Ovary (tissue), 10 donors: ENCODE measurements at places on chromosomes 3 and 15. TPM values are rescaled to one million over a fixed set of nuclear protein-coding genes. Genes with fewer than 3 reads are reported as not detected.

DNA sequence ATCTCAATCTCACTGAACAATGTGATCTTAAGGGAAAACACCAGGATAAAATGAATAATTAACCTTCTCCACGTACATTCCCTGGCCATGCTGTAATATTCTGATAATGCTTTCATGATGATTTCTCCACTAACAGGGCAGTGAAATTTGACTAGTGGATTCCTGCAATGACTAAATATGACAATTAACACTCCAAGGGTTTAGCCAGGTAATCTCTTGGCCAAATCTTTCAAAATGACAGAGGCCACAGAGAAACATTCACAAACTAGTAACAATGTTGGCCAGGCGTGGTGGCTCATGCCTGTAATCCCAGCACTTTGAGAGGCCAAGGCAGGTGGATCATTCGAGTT lies 31.7 kb upstream of the ST8SIA2 start:
- no peaks in the 10 kb centered on the region for H3K4me1 ChIP-seq
- H3K27ac ChIP-seq: no peak overlapping the region
- no peak for DNase-seq
- no peaks in the 10 kb centered on the region for H3K27me3 ChIP-seq

GRCh38 chr3:115576325-115576875 lies 46.9 kb upstream of the GAP43 start:
- H3K4me1 ChIP-seq: no peaks in the 10 kb centered on the region
- no peak overlapping the region for H3K4me3 ChIP-seq
- no peak overlapping the region for H3K27ac ChIP-seq
- H3K36me3 ChIP-seq: no peaks in the 10 kb centered on the region

DNA sequence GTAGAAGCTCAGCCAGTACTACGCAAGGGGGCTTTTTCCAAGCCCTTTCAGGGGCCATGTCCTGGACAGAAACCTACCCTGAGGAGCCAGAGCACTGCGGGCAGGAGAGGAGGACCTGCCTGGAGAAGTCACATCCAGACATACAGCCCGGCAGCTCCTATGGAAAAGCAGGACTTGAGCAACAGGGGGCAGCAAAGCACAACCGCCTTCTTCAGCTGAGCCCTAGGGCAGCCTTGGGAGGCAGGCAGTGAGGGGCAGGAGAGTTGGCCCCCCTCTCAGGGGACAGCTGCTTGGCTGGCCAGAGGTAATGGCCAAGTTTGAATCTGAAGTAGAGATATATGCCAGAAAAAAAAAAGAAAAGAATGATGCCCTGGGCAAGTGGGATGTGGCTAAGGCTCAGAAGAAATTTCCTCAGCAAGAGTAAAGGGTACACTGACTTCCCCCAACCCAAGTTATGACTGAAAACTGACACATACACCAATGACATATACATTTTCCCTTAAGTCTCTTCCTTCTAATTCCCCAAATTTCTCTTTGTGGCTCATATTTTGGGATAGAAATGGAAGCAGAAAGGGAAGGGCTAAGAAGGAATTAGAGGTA lies 56.9 kb downstream of the CYP19A1 start:
- no peaks in the 10 kb centered on the region for H3K36me3 ChIP-seq
- no peak overlapping the region for H3K27ac ChIP-seq
- H3K4me1 ChIP-seq: no peaks in the 10 kb centered on the region

SUMF1 gene
- 21.3 TPM for total RNA-seq

- no peak overlapping the region for H3K27ac ChIP-seq
- no peaks in the 10 kb centered on the region for H3K27me3 ChIP-seq
- DNase-seq: no peak
- no peaks in the 10 kb centered on the region for H3K36me3 ChIP-seq
- H3K4me1 ChIP-seq: no peaks in the 10 kb centered on the region
Measured at GRCh38 chr3:144665567-144666053, 694.0 kb downstream of the DIPK2A start.

DNA sequence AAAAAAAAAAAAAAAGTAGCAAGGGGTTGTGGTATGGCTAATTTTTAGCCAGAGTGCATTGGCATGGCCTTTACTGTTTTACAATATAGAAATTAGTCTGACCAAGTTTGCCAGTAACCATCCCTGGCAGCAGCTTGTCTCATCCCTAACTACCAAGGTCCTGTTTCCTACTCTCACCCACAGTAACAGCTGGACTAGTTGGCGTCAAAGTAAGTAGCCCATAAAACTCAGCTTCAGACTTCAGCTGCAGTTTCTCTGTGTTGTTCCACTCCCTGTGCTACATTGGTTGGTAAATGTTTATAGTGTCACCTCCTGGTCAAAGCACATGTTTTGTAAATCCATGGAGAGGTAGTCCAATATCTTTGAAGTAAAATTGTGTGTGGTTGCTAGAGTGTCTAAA lies 691.3 kb downstream of the ZPLD1 start:
- DNase-seq: no peak
- no peaks in the 10 kb centered on the region for H3K4me1 ChIP-seq
- H3K4me3 ChIP-seq: no peak overlapping the region
- no peaks in the 10 kb centered on the region for H3K36me3 ChIP-seq
- H3K27me3 ChIP-seq: no peaks in the 10 kb centered on the region

DNA sequence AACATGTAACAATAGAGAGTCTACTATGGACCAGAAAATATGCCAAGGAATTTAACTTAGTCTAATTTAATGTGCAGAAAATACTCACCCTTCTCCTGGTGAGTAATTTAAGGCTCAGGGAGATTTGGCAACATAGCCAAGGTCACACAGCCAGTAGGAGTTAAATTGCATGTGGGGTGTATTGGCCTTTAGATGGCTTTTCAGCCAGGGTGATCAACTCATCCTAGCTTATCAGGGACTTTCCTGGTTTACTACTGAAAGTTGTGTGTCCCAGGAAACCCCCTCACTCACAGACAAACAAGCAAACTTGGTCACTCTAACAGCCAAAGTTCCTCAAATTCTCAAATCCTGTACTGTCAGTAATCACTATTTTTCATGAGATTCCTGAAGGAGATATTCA lies 2.6 kb upstream of the SLC9A9 start:
- no peak for DNase-seq
- no peaks in the 10 kb centered on the region for H3K27me3 ChIP-seq
- H3K36me3 ChIP-seq: no peaks in the 10 kb centered on the region
- H3K4me3 ChIP-seq: no peak overlapping the region
- no peak overlapping the region for H3K27ac ChIP-seq

GRCh38 chr15:61420546-61420945 lies 191.4 kb upstream of the RORA start:
- no peaks in the 10 kb centered on the region for H3K36me3 ChIP-seq
- H3K27ac ChIP-seq: no peak overlapping the region
- DNase-seq: no peak
- H3K4me1 ChIP-seq: no peaks in the 10 kb centered on the region

GRCh38 chr15:80697075-80697685 lies 2.1 kb downstream of the ABHD17C start:
- no peak overlapping the region for H3K27ac ChIP-seq
- peaks cover 5% of the 10 kb centered on the region for H3K4me1 ChIP-seq
- H3K36me3 ChIP-seq: no peaks in the 10 kb centered on the region
- no peak for DNase-seq

DNA sequence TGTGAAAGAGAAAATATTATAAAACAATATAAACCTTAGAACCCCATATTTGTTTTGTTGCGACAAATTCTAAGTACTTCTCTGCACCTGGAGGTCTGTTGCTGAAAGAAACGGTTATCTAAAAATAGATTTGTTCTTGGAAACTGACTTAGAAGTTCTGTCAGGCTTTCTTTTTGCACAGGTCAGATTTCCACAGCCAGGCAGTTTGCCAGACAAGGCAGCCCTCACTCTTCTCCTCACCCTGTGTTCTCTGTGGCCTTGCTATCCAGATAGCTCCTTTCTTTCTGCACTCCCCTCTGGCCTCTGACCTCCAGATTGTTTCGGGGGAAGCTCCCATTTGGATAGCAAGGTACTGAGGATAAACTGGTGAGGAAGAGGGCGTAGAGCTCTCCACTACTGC lies 413.3 kb upstream of the ONECUT1 start:
- DNase-seq: no peak
- H3K27ac ChIP-seq: no peak overlapping the region
- H3K36me3 ChIP-seq: no peaks in the 10 kb centered on the region
- no peak overlapping the region for H3K4me3 ChIP-seq
- H3K27me3 ChIP-seq: no peaks in the 10 kb centered on the region

GRCh38 chr15:63530752-63531299 lies 26.4 kb downstream of the USP3 start:
- no peaks in the 10 kb centered on the region for H3K36me3 ChIP-seq
- no peak overlapping the region for H3K4me3 ChIP-seq
- no peak for DNase-seq
- H3K4me1 ChIP-seq: peaks cover 9% of the 10 kb centered on the region
- H3K27ac ChIP-seq: no peak overlapping the region
- no peaks in the 10 kb centered on the region for H3K27me3 ChIP-seq

INTS14 gene
- total RNA-seq: 26.7 TPM

GRCh38 chr15:73023071-73023470 lies 29.2 kb upstream of the NEO1 start:
- DNase-seq: no peak
- no peak overlapping the region for H3K4me3 ChIP-seq
- no peaks in the 10 kb centered on the region for H3K27me3 ChIP-seq
- H3K4me1 ChIP-seq: no peaks in the 10 kb centered on the region
- no peak overlapping the region for H3K27ac ChIP-seq

SEC62 gene
- total RNA-seq: 178 TPM

- no peak overlapping the region for H3K4me3 ChIP-seq
- DNase-seq: no peak
- no peaks in the 10 kb centered on the region for H3K4me1 ChIP-seq
- no peak overlapping the region for H3K27ac ChIP-seq
Measured at GRCh38 chr15:60635507-60636352, 156.8 kb upstream of the ICE2 start.

MEX3B gene
- total RNA-seq: 3.9 TPM

DNA sequence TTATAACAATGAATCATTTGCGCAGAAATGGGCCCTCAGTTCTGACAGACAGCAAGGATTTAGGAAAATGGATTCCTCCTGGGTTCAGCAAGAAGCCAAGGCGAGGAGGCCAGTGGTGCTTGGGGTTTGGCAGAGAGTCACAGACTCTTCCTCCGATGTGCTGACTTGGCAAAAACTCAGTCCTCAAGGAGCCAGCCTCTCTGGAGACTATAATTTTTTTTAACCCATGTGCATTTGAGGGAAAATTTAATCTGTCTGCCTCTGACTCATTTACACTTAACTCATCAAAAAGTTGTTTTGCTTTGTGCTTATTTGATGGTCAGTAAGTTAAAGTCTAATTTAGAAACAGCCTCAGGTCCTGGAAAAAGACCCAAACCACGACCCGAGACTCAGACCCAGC lies 34.2 kb upstream of the SLC24A5 start:
- no peaks in the 10 kb centered on the region for H3K36me3 ChIP-seq
- no peaks in the 10 kb centered on the region for H3K4me1 ChIP-seq
- H3K27ac ChIP-seq: no peak overlapping the region
- no peaks in the 10 kb centered on the region for H3K27me3 ChIP-seq
- no peak for DNase-seq
- H3K4me3 ChIP-seq: no peak overlapping the region

DNA sequence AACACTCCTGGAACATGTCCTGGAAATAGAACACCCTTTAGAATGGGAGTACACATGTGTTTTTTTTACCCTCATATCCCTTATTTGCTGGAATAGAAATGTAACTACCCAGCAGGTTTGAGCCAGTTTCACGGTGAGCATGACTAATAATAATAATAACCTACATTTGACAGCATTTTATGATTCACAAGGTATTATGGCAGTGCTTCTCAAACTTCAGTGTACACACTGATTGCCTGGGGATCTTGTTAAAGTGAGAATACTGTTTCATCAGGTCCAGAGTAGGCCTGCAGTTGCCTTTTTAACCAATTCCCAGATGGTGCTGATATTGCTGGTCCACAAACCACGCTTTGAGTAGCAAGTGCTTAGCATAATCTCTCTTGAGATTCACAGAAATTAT lies 63.9 kb downstream of the NFKBIZ start:
- H3K4me1 ChIP-seq: no peaks in the 10 kb centered on the region
- DNase-seq: no peak
- H3K27ac ChIP-seq: no peak overlapping the region

MUC20 gene
- total RNA-seq: 23.9 TPM

GRCh38 chr15:79872358-79873017 lies 24.3 kb downstream of the MTHFS start:
- DNase-seq: no peak
- no peaks in the 10 kb centered on the region for H3K36me3 ChIP-seq
- no peaks in the 10 kb centered on the region for H3K27me3 ChIP-seq
- no peaks in the 10 kb centered on the region for H3K4me1 ChIP-seq
- no peak overlapping the region for H3K27ac ChIP-seq
- H3K4me3 ChIP-seq: no peak overlapping the region

GRCh38 chr15:57356636-57357035 lies 19.7 kb upstream of the CGNL1 start:
- DNase-seq: no peak
- H3K4me3 ChIP-seq: no peak overlapping the region
- no peaks in the 10 kb centered on the region for H3K4me1 ChIP-seq
- no peaks in the 10 kb centered on the region for H3K27me3 ChIP-seq

GRCh38 chr15:73403171-73403570 lies 34.4 kb upstream of the HCN4 start:
- H3K27me3 ChIP-seq: no peaks in the 10 kb centered on the region
- no peak overlapping the region for H3K4me3 ChIP-seq
- H3K27ac ChIP-seq: no peak overlapping the region

DNA sequence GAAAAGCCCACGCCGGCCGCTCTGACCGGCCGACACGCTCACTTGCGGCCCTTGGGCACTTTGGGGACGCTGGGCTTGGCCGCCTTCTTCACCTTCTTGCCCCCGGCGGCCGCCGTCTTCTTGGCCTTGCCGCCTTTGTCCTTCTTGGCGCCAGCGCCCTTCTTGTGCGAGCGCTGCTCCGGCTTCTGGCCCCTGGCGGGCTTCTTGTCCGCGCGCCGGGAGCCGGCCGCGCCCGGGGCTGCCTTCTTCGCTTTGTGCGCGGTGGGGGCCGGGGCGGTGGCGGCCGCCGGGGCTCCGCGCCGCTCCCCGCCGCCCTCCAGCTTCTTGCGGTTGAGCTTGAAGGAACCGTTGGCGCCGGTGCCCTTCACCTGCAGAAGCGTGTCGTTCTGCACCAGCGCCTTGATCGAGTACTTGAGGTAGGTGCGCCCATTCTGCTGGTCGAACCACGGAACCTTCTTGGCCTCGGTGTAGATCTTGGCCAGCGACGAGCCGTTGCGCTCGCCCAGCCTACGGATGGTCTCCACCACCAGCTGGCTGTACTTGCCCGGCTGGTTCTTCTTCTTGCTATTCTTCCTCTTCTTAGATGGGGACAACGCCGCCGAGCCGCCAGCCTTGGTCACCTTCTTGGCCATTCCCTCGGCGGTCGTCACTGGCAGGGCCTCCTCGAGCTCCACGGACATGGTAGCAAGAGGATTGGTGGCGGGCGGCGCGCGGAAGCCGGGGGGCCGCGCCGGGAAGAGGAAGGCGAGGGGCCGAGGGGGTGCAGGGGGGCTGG lies 36.7 kb downstream of the HMCES start:
- H3K4me1 ChIP-seq: peaks cover 8% of the 10 kb centered on the region
- peak overlapping the region; percentile 90 for H3K27ac ChIP-seq
- no peaks in the 10 kb centered on the region for H3K36me3 ChIP-seq
- H3K27me3 ChIP-seq: no peaks in the 10 kb centered on the region
- peak; percentile 60 for DNase-seq

CCDC191 gene
- 15.0 TPM for total RNA-seq

SCN11A gene
- 0.08 TPM for total RNA-seq

KNL1 gene
- 0.38 TPM for total RNA-seq

- no peak for DNase-seq
- no peaks in the 10 kb centered on the region for H3K27me3 ChIP-seq
- no peaks in the 10 kb centered on the region for H3K36me3 ChIP-seq
- no peak overlapping the region for H3K4me3 ChIP-seq
Measured at GRCh38 chr15:90306560-90306959, 41.1 kb downstream of the NGRN start.

GXYLT2 gene
- total RNA-seq: 43.7 TPM
